HS-27A (cell line): ENCODE measurements at places on chromosomes 7 and 10.

GRCh38 chr10:77355844-77356243 is 281.8 kb downstream of the KCNMA1 start:
- DNase-seq: no peak

DNA sequence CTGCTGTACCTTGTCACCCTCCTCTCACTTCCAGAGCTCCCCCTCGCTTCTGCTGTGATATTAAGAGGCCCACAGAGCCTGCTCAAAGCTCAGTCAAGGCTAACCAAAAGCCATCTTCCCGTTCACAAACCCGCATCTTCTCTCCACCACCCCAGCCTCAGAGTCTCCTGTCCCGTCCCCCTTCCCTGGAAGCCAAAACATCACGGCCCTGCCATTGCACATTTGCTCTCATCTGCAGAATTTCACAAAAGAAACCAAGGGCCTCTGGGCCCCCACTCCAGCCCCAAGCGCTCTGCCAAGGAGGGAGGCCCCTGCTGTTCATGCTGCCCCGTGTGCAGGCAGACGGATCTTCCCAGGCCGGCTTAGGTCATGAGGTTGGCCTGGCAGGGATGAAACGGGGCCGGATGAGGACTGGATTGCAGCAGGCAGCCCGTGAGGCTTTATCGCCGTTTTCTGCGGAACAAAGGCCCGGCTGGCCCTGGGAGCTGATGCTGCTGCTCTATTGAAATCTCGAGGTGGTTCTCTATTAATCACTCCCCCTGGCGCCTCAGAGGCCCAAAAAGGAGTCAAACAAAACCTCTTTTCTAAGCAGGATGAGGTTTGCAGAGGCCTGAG is 31.6 kb upstream of the FOXK1 start:
- DNase-seq: no peak

- DNase-seq: no peak
Measured at GRCh38 chr7:19000410-19000809, 117.0 kb downstream of the TWIST1 start.

- DNase-seq: no peak
Measured at GRCh38 chr10:132058111-132058745, 7.5 kb upstream of the JAKMIP3 start.
